ENCODE measurements at places on chromosomes 6 and 20.

DNA sequence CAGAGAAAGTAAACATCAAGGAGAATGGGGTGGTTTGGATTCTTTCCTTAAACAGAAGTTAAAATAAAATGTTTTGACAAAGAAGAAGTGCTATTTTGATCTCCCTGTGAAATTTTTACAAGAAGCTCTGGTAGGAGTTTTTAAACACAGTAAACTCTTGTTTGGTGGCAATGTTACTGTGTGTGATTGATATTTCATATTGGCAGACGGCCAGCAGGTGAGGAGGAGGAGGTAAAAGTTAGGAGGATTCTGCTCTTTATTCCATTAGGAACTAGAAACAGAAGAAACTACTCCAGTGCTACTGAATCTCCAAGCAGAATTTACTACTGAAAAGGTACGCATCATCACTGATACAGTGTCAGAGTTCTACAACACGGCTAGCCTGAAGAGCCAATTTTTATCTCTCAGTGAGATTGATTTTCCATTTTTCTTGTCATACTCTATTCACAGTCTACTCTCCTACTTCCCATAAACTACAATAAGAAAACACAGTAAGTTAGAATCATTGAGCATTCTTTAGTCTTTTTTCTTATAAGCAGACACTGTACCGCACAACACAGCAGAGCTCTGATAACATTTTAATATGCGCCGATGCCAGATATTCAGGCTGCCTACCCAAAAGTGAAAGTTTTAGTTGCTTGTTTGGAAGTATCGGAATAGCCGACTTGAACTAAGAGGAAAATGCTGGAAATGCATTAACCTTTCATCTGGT is 21.2 kb upstream of the AFDN start:
- no peak for DNase-seq

- no peak for DNase-seq
Observed at GRCh38 chr20:35355372-35355771, 56.4 kb downstream of the UQCC1 start.

- no peak for DNase-seq
Observed at GRCh38 chr6:162290846-162291465, 436.6 kb downstream of the PRKN start.

DNA sequence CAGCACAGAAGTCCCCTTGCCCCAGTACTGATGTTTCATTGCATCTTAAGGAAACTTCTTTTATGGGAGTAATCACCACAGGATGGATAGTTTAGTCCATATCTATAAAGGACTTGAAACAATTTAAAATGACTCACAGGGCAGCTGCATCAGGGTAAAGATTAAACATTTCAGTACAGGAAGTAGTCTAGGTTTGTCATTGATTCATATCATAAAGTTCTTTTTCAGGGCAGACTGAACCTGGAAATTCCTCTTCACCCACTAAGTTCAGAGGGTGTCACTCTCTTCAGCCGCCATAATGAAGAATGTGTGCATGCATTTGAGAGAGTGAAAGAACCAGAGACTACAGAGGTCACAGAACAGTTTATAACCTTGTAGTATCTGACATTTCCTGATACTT is 296.3 kb upstream of the JAG1 start:
- DNase-seq, result no peak

DNA sequence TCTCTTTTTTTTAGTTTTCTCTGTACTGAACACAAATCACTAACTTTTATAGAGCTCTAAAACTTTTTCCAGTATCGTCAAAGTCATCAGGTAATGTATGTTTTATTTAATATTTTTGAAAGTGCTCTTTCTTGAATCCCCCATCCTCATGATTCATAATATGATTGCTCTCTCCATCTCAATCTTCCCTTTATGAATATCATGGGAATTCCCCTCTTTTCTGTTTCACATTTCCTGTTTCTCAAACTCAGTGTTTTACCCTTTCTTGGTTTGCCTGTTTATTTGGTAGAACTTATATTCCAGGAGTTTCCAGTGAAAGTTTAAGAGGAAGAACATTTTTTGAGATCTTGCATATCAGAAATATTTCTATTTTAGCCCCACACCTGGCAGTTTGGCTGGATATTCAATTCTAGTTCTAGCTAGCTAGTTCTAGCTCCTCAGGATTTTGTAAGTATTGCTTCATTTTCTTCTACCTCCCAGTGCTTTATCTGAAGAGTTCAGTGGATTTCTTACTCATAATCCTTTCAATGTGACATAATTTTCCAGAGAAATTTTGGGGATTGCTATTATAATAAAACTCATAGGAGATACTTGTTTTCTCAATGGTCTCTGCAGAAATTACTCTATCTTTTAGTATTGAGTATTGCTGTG is 6.1 kb upstream of the C6orf58 start:
- no peak for DNase-seq

DNA sequence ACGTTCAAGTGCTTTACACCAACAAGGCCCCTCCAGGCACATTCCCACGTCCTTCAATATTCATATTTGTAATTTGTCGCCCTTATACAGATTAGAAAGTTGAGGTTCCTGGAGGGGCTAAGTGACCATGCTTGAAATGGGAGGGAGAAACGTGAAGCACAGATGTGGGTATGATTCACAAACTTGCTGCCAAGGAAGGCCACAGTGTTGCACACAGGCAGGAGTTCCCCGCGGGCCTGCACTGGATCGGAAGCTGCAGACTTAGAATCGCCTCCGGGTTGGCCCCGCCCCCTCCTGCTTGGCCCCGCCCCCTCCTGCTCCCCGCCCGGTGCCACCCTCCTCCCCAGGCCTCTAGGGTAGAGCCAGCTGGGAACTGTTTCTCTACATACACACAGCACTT is 58.2 kb upstream of the QKI start:
- no peak for DNase-seq

- no peak for DNase-seq
Observed at GRCh38 chr6:25486550-25486949, 165.5 kb upstream of the SCGN start.

DNA sequence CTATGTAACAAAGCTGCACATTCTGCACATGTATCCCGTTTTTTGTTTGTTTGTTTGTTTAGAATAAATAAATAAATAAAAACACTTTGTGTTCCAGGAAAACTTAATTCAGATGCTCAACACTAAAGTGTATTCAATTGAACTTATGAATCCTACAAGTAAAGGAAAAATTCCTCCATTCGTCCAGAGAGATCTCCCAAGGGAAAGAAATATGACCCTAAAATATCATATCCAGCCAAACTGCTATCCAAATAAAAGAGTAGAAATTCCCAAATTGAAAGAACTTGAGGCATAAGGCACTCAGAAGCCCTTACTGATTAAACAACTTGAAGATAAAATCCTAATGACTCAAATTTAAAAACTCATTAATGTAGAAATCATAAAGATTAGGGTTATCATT is 90.4 kb downstream of the MOXD1 start:
- no peak for DNase-seq

DNA sequence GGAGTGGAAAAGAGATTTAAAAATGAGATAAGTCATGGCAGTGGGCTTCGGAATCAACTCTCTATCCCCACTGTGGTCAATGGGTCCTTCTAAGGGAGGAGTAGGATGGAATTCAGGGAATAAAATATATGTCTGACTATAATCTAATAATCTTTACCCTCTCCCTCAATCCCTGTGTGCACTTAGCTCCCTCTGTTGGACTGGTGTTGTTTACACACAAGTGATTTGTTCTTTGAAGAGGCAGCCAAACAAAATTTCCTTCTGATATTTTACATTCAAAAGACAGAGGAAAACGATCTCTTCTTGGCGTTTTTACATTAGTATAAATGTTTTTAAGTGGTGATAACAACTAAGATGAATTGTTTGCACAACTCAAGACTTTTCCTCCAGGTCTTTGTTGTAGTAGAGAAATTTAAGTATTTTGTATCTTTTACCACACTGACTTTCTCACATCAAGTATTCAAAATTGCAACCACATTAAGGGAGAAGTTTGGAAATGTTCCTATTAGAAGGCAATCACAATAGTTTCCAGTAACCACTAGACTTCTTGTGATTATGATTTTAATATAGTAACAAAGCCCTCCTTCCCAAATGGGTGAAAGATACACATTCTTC is 317.8 kb downstream of the CENPW start:
- no peak for DNase-seq

DNA sequence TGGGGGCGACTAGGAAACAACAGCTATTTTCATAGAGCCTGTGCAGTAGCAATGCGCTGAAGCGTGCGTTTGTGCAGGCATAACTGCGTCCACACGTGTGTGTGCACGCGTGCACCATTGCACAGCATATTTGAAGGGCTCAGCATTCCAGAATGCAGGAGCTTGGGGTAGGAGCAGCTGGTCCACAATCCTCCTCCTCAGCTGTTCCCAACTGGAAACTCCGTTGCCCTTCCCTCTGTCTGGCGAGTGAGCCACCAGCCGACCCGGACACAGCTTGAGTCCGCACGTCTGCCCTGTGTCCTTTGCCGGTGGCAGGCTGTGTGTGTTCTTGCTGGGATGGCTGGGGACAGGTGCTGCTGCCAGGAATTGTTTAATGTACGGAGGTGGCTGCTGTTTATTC is 110.2 kb downstream of the SASH1 start:
- DNase-seq, result no peak

- DNase-seq, result no peak
Observed at GRCh38 chr20:41274152-41274551, 43.4 kb downstream of the ZHX3 start.

DNA sequence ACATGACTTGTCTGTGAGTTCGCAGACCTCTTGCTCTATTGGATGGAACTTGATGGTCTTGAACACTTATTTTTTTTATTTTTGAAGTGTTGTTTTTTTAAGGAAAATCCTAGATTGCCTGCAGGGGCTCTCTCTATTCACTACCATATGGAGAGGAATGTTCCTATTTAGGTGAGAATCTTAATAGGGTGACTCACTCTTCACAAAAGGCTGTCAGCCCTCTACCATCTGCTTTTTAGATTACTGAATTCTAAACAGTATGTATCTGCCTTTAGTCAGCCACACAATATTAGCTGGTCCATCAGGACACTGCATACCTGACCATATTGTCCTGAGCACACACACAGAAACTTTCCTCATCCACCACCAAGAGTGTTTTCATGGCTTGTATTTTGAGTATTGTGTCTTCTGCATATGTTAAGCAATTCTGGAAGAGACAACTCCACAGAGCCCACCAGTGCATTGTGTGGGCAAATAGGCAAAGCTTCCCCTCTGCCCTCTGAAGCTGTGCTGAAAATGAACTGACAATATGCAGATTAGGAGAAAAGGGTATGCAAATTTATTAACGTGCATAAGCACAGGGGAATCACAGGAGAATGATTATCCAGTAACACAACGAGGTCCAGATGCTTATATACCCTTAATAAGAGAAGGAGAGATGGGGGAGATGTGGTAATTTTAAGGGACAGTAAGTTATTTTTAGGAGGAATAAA is 6.6 kb upstream of the BTBD9 start:
- no peak for DNase-seq

DNA sequence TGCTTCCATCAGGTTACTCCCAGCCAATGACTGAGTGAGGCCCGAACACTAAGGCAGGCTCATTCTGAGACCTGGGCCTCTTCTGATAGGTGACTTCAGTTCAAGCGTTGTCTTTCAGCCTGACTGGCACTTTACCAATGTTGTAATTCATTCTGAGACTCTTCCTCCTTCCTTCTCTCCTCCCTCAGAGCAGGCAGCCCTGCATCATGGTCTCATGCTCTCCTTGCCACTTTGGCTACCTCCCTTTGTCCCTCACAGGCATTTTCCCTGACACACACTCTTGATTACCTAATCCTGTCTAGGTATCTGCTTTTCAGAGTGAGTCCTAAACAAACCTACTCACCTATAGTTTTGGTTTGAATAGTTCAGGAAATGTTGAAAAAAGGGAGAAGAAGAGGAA is 12.6 kb upstream of the WFDC12 start:
- DNase-seq, result no peak

- no peak for DNase-seq
Observed at GRCh38 chr6:162177746-162178145, 549.8 kb downstream of the PRKN start.

- DNase-seq, result no peak
Observed at GRCh38 chr6:170129691-170130171, 161.1 kb downstream of the DLL1 start.

DNA sequence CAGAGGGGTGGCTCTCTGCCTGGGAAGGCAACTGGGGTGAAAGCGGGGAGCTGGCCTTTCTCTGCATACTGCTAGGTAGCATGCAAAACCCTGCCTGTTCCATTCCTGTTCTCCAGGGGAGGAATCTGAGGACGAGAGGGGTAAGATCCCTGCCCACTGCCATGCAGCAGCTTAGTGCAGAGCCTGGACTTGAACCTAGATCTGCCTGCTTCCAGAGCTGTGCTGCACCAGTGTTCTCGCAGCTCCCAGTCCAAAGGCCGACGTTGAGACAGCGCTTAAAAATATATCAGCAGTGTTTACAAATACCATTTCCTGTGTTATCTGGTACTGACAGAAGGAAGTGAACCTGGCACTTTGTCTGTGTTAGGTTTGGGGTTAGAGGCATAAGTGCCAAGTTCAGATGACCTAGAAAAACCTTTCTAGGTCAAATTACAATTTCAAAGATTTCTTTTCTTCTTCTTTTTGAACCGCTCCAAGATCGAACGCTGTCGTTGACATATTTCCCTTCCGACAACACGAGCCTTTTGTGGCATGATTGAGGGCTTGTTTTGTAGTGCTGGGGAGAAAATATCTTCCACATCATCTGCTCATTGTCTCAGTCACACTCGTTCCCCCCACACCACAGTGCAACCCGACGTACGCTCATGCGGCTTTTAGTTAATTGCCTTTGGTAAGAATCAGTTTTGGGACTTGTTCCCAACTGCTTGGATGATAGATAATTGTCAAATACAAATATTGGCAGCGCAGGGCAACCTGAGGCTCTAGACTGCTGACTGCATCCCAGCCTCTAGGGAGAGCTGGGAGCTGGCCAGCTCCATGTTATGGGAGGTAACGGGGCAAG is 44.6 kb downstream of the TOX2 start:
- no peak for DNase-seq

DNA sequence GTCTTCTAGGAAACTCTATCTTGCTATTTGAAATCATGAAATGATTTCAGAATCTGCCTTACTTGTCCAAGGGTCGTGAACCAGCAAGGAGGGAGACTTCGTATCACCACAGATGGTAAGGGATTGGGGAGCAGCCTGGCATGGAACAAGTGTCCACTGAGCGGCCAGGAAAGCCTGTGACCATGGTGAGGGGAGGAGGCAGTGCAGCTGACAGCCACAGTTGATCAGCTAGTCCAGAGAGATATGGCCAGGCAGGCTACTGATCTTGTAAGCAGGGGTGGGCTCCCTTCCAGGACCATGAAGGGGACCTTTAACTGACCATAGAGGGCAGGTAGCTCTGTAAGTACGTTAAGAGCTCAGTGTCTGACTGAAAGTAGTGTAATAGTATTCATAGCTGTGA is 96.8 kb upstream of the TENT5A start:
- no peak for DNase-seq

GRCh38 chr20:3248993-3249347 is 10.0 kb upstream of the SLC4A11 start:
- DNase-seq, result no peak

GRCh38 chr6:73207221-73207837 is 18.0 kb downstream of the KHDC1L start:
- no peak for DNase-seq
